Stimulated activated CD8-positive, alpha-beta memory T cell treated with anti-CD3 and anti-CD28 coated beads, Interleukin-7, amount 100 ng/mL, for 1 hour (primary cell): ENCODE measurements at places on chromosomes 4 and X.

DNA sequence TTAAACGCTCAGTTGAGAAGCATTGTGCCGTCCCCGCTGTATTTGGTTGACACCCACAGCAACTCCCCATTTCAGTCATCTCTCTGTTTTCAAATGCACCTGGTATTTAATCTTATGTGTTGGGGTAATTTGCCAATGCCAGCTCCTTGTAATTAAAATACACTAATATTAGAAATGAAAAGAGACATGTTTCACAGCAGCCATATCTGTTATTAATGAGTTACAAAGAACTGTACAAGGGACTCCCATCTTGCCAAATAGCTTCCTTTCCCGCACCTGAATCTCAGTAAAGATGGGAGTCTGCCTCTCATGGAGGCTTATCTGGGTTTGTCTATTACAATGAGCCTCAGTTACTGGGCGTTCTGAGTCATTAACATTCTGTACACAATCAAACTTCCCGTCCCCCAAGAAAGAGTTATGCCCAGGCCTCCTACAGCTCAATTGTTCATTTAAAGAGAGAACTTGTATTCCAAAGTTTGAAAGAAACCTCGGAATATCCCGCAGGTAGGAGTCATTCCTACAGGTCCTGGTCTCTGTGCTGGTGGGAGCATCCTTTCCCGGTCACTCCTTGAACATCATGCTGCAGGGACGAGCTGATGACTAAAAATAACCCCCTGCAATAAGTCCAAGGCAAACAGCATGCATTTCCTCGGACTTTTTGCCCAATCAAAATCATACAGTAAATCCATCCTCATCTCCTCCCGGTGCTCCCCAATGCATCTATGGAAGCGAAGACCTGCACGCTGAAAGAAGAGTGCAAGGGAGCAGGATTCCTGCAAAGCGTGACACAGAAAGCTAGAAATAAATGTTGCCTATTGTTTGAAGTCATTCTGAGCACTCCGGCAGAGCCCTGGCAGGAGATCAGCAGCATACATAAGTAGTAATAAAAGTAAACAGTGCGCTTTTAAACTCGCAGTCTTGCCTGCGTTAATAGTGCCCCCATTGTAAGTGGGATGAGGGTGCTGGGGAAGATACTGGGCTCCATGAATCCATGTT lies 926 bp downstream of the NDP start:
- no peak for DNase-seq

DNA sequence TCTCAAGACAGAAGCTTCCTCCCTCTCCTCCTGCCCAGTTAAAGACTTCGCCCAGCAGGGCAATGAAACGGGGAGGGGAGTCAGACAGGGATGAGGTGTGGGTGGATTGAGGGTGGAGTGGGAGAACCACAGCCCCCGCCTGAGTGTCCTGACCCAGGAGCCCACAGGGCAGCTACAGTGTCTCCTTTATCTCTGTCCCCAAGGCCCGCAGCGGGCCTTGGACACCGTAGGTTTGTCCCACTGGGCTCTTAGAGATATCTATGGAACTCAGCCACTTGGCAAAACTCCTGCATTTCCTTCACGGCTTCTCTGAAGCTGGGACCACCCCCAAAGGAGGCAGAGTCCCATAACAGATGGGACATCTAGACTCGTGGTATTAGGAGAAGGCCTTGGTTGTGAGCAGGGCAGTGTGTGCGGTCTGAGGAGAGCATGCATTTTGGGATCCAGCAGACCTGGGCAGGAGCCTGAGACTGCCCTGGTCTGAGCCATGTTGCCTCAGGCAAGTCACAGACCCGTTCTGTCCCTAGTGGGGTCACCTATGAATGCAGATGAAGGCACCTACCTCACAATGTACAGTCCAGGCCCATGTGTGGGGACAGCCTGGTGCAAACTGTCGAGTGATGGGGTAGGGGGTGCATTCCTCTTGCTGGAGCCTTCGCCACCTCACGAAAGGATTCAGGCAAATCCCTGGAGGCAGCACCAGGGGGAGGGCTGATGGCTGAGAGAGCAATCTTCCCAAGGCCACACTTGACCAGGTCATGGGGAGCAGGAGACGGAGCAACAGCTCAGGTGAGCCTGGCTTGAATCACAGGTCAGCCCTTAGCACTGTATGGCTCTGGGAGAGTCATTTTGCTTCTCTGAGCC lies 225.7 kb upstream of the PSAPL1 start:
- no peak for DNase-seq

DNA sequence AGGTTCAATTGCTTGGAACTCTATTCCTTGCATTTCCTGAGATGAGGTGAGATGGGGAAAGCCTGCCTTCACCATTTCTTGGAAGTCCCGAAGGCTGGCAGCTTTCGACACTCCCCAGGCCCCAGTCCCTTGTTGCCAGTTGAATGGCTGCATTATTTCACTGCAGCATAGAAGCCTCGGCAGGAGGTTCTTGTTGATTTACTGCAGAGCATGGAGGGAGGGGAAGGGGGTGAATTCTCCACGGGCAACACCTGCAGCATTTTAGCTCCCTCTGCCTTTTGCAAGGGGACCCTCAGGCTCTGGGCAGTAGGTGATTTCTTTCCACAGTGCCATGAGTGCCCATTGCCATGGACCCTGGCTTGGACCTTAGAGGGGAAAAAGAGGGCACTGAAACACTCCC lies 10.7 kb upstream of the BCLAF3 start:
- no peak for DNase-seq

GRCh38 chr4:158008551-158009218 lies 164.1 kb downstream of the GASK1B start:
- DNase-seq: no peak

DNA sequence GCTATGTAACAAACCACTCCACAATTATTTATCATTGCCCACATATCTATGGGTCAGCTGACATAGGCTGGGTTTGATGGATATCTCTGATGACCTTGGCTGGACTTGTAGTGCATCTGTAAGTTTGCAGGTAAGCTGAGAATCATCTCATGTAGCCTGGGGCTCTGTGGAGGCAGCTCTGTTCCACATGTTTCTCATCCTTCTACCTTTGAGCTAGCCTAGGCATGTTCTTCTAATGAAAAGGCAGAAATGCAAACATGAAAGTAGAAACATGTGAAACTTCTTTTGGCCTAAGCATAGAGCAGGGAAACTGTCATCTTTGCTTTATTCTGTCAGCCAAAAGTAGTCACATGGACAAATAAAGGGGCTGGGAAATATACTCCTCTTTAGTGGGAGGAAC lies 18.2 kb downstream of the MRPL1 start:
- no peak for DNase-seq

- no peak for DNase-seq
These were observed 51.0 kb downstream of the GUCY1B1 start for GRCh38 chr4:155809835-155810234.

DNA sequence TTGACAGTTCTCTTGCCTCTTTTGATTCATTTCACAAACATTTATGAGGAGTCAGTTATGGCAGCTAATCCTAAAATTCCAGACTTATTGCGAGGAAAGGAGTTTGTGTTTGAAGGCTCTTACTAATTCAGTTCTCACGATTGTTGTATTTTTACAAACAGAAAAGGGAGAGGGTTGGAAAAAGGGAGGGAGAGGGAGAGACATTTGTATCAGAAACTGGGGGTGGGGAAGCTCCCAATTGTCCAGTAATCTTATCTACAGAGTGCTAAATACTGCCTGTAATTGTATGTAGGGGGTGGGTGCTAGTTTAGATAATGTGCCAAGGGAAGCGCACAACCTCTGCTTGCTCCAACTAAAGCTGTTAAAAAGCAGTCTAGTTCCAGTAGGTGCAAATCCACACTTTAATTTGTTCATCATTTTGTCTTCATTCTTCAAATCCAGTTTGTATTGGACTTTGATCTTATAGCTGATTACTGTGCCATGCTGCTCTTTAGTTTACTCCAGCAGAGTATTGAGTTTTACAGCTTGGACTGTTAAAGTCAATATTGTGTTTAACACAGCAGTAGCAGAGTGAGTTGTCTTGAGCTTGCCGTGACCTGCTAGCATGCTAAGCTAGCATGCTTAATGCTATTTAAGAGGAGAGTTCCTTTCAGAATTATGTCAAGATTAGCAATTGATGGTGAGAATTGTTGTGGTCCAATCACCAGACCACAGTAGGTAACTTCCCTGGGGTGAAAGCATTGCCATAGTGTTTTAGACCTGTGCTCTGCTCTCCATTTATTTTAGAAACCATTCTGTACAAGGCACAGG lies 13.9 kb downstream of the FNIP2 start:
- no peak for DNase-seq

DNA sequence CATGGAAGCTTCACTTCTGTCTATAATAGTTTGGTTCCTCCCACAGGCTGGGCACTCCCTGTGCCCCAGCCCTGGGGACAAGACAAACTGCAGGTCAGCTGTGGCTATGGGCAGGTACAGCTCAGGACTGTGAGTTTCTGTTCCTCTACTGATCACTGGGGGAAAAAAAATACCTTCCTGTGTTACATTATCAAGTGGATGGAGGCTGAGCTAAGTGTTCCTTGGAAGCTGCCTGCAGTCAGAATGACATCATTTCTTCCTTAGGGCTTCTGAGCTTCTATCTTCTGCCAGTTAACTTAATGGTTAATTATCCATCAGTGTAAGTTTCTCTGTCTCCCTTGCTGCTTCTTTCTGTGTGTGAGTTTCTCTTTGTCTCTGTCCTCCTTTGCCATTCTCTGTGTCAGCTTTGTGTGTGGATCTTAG lies 4.6 kb downstream of the RAB33A start:
- DNase-seq: no peak

DNA sequence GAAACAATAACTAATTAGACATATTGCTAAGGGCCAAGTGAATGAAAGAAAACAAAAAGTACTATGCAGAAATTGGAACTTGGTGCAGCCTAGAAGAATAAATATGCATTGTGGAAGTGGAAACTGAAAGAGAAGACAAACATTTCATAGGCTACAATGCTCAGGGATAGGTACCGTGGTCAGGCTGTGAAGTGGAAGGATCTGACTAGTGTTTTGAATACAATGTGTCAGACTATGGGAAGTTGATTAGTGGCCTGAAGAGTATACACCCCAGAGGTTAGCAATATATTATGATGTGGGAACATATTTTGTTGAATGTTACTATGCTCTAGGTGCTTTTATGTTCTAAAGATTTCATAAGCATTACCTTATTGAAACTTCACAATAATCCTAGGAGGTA lies 36.8 kb downstream of the GPRIN3 start:
- DNase-seq: no peak

GRCh38 chr4:147546349-147546748 lies 65.5 kb downstream of the EDNRA start:
- no peak for DNase-seq

GRCh38 chrX:11665168-11666111 lies at the start of gene ARHGAP6:
Gene ARHGAP6, minus strand, starts transcription at chrX:11665920. Its CDS starts 1,092 bp downstream, at chrX:11664828.
- no peak for DNase-seq

GRCh38 chrX:20397587-20397986 lies 130.9 kb upstream of the RPS6KA3 start:
- no peak for DNase-seq
